Dermis microvascular lymphatic vessel endothelial cell (primary cell): ENCODE measurements at places on chromosomes 4 and X. TPM values are rescaled to one million over a fixed set of nuclear protein-coding genes. Genes with fewer than 3 reads are reported as not detected.

GRCh38 chr4:21775703-21776102 lies 172.9 kb downstream of the KCNIP4 start:
- no peak for DNase-seq

EDNRA gene
- total RNA-seq, result 0.38 TPM in 1 of 2 replicates, not detected in the other

RENBP gene
- total RNA-seq, result 10.1 and 40.3 TPM in 2 replicates

PLAC8 gene
- total RNA-seq, result 0.25 and 0.39 TPM in 2 replicates

DNA sequence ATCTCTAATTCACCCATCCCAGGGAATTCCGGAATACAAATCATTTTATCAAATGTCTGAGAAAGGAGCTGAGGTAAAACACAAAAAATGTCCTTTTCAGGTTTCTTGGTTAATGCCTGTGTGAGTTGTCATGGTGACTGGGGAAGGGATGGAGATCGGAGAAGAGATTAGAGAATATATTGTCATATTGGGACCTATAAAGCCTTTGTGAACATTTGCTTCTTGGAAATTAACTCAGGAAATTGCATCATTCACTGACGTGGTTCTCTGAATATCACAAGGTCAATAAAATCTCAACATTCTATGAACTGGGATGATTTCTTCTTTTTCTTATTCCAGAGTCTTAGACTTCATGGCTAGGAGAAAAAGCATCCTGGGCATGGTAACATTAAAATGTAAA lies 174.8 kb upstream of the GLRA2 start:
- DNase-seq, result no peak
